Pulmonary artery endothelial cell (primary cell): ENCODE measurements at places on chromosomes 12 and 14.

DNA sequence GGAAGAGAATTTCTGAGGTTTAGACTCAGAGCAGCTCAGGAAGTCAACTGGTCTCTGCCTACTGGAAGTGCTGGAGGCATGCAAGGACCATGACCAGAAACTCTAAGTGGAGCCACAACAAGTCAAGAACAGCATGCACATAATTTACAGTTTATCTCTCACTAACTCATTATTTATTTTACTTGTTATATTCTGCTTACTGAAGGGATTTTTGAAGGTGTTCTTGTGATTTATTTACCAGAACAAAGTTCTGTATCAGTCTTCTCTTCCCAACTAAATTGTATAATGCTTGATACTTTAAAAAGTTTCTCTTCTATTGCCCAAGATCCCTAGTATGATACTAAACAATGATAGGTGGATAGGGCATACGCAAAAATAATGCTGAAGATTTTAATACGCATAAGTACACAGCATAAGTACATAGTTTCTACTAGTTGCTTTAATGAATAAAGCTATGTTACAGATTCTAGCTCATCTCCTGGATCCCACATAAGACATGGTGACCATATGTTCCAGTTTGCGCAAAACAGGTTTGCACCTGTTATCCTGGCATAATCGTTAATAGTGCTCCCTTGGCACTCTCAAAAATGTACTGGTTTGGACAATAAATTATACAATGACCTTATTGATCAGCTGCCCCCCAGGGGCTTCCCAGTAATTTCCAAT is 11.6 kb upstream of the SPTB start:
- no peak for DNase-seq

- DNase-seq, result no peak
These were observed 75.6 kb downstream of the NTF3 start for GRCh38 chr12:5507401-5507935.

- DNase-seq, result no peak
These were observed 71.6 kb downstream of the ERGIC2 start for GRCh38 chr12:29309320-29309902.

DNA sequence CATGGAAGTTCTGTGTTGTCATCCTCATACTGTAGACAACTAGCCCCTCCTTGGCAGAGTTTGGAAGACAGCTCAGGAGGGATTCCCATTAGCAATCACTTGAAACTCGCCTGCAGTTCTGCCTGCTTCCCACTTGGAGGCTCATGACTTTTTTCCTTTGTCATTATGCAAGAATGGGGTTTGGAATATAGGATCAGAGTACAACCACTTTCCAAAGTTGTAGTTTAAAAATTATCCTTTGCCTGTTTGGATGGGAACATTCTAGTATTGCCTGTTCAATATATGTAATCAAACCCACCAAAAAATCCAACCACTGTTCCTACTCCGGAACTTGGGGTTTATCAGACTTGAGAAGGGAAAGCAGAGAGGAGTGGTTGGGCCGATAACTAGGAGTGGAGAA is 2.1 kb upstream of the GPD1 start:
- DNase-seq, result no peak

DNA sequence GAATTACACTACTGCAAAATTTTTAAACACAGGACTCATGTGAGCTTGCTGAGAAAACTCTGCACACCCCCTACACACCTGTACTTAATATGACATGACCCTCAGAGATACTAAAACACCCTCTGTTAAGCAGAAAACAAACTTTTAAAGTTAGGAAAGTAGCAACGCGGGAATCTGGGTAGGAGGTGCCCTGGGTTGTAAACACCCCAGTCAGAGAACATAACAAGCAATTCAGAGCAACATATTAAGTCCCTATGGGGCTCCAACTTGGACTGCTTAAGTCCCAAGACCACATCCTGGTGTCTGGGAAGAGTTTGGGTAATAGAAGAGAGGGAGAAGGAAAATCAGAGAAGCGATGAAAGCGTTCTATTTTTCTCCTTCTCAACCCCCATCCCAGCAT is 1.2 kb downstream of the ATF7 start:
- DNase-seq, result no peak
